ENCODE measurements at places on chromosomes 3 and 15.

DNA sequence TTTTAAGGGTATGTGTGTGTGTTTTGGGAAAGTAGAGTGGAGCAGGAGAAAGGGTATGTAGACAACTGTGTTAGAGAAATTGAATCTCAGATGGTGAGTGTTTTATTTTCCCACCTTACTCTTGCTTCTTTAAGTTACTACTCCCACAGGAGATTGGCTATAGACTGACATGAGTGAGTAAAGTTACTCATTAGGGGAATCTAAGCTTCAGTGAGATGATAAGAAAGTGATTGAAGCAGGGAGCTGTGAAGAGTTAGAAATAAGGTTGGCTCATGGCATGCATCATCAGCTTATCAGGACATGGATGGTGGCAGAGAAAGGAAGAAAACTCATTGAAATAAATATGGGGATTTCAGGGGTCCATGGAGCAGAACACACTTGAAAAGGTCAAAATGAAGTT, 88.9 kb downstream of the MBNL1 start:
- DNase-seq: no peak

DNA sequence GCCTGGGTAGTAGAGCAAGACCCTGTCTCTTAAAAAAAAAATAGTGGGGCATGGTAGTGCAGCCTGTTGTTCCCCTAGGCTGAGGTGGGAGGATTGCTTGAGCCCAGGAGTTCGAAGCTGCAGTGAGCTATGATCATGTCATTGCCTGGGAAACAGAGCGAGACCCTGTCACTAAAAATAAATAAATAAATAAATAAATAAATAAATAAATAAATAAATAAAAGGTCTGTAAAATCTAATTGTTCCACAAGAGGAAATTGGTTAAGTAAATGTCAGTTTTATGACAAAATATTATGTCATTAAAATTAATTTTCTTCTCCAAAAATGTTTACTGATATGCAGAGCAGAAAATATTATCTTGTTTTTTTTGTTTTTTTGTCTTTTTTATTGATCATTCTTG, 5.3 kb downstream of the CRELD1 start:
- no peak for DNase-seq

- DNase-seq: no peak
Measured at GRCh38 chr3:167375478-167375877, 4.6 kb downstream of the ZBBX start.

- no peak for DNase-seq
Measured at GRCh38 chr3:196524527-196524926, 9.4 kb upstream of the SMCO1 start.

- no peak for DNase-seq
Measured at GRCh38 chr3:47270526-47270925, 12.1 kb downstream of the KIF9 start.
